ENCODE measurements at places on chromosomes 4 and X. TPM values are rescaled to one million over a fixed set of nuclear protein-coding genes. Genes with fewer than 3 reads are reported as not detected.

XAGE2 gene
- not detected for total RNA-seq

TEX13B gene
- total RNA-seq: not detected

MID1 gene
- total RNA-seq: 6.9 TPM

ATP1B4 gene
- total RNA-seq: not detected

JAKMIP1 gene
- total RNA-seq: 0.80 TPM

CXCL11 gene
- total RNA-seq: not detected

PTPN13 gene
- 36.3 TPM for total RNA-seq

PRRG3 gene
- 1.3 TPM for total RNA-seq

KCND1 gene
- 1.2 TPM for total RNA-seq

SSX3 gene
- not detected for total RNA-seq

CDKL2 gene
- total RNA-seq: 0.16 TPM

JCHAIN gene
- 337 TPM for total RNA-seq

ASB5 gene
- total RNA-seq: not detected

SLITRK2 gene
- under 0.01 TPM for total RNA-seq

F8A2 gene
- total RNA-seq: 2.6 TPM

HDX gene
- total RNA-seq: 7.9 TPM

MGAT4D gene
- total RNA-seq: not detected

LCORL gene
- 23.9 TPM for total RNA-seq

L1CAM gene
- total RNA-seq: 0.29 TPM
